ENCODE measurements at places on chromosomes 5 and 9.

- DNase-seq = peak; percentile 17
Observed at GRCh38 chr9:115593587-115594091, 475.7 kb upstream of the TNC start.

- DNase-seq = no peak
Observed at GRCh38 chr9:137465000-137465719, 6.0 kb upstream of the NSMF start.

GRCh38 chr9:81902626-81903025 lies 25.6 kb upstream of the SPATA31D4 start:
- DNase-seq = no peak

DNA sequence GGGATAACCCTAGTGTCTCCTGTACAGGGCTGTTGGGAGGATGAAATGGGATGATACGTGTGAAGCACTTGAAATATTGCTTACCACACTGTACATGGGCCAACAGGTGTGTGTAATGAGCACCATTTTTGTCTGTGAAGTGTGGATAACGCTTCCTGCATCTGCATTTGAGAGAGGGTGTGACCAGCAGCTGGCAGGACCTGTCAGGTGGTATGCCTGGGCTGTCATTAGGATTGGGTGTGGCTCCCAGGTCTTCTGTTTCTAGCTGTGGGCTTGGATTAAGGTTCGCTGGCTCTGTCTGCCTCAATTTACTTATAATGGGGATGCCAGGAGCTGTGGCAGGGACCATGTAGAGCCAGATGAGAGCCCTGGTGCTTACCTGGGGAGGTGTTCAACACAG lies 74.4 kb downstream of the PRRT1B start:
- no peak for DNase-seq

DNA sequence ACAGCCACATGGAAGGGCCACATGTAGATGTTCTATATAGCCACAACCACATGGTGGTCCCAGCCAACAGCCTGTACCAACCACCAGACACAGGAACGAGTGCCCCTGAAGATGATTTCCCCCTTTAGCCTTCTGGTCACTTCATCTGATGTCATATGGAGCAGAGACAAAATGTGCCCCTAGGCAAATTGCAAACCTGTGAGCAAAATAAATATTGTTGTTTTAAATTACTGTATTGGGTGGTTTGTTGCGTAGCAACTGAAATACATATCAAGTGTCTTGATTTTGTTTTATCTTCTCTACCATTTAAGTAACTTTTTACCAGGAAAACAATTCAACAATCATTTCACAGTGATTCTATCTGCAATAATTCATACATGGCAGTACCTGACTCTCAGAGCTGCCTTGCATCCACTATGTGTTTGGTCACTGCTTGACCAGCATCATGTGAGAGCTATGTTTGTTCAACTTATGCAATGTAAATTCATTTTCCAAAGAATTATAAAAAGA lies 142.5 kb upstream of the VLDLR start:
- DNase-seq = no peak

DNA sequence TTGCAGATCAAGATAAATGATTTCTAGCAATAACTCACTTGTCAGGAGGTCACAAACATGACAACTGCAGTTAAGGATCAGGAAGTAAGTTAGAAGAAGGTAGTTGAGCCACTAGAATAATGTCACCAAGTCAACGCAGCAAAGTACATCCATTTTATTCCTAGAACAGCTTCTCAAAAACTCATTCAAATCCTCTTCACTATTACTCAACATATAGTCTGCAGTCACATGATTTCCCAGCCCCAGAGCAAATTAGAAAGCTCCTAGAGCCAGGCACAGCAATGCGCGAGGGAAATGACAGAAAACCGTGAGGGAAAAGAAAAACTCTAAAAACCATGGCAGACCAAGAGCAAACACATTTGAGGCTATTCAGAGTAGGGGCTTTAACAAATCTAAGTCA lies 49.9 kb upstream of the ZNF622 start:
- DNase-seq = no peak

DNA sequence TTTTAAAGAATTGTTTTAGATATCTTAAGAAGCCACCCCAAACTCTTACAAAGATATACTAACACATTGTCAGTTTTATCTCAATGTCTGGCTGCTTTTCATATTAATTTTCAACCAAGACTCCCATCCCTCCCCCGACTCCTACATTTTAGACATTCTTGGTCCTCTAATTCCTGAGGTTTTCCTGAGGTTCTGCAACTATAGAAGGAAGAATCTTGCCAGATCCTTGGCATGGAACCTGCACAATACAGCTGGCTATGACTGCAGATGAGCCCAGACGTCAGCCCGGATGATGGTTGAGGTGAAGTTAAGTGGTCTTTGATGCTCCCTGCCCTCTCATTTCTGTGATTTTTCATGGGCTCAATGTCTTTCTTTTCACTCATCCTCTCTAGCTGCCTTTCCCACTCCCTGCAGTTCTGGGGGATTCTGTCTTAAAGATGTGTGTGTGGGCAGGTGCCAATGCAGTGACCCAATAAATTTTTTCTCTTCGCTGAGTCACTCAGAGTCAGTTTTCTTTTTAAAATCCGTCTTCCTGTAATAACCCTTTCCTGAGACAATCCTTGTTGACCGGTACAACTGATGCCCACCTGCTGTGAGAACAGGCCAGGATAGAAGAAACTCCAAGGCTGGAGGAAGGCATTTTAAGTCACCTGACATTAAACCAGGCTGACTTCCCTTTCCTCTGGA lies 237.8 kb upstream of the GAS1 start:
- no peak for DNase-seq

- DNase-seq = no peak
Observed at GRCh38 chr9:29475471-29475870, 1902.2 kb upstream of the C9orf72 start.

GRCh38 chr5:116068028-116068632 lies 16.7 kb upstream of the COMMD10 start:
- peak; percentile 6 for DNase-seq

DNA sequence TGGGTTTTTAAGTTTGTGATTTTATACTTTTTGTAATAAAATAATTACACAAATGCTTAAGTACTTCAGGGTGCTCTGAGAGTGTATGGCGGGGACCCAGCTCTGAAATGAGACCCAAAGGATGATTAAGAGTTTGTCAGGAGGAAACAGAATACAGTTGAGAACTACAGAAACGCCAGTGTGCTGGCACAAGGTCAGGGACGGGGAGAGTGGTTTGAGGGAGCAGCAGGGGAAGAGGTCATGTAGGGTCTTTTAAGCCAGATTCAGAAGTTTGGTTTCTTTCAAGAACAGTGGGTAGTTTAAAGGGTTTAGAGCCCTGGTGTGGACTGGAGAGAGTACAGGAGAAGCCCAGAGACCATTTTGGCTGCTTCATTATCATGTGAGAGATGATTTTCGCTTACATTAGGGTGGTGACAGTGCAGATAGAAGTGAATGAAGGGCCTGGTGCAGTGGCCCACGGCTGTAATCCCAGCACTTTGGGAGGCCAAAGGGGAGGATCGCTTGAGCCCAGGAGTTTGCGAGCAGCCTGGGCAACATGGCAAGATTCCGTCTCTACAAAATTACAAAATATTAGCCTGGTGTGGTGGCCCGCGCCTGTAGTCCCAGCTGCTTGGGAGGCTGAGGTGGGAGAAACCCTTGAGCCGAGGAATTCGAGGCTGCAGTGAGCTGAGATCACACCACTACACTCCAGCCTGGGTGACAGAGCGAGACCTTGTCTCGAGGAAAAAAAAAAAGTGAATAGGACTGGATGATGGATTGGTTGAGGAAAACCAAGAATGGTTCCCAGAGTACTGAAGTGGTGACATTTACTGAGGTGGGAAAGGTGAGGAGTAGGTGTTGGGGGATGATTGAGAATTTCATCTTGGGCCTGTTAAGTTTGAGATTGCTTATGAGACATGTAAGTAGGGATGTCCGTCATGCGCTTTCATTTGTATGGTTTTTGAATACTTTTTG lies 1.4 kb upstream of the ETF1 start:
- no peak for DNase-seq

GRCh38 chr5:175215906-175216305 lies 228.1 kb downstream of the DRD1 start:
- DNase-seq = no peak

- DNase-seq = no peak
Observed at GRCh38 chr5:137572042-137572695, 73.0 kb upstream of the SPOCK1 start.

GRCh38 chr5:94240596-94240992 lies 377.8 kb downstream of the KIAA0825 start:
- no peak for DNase-seq

DNA sequence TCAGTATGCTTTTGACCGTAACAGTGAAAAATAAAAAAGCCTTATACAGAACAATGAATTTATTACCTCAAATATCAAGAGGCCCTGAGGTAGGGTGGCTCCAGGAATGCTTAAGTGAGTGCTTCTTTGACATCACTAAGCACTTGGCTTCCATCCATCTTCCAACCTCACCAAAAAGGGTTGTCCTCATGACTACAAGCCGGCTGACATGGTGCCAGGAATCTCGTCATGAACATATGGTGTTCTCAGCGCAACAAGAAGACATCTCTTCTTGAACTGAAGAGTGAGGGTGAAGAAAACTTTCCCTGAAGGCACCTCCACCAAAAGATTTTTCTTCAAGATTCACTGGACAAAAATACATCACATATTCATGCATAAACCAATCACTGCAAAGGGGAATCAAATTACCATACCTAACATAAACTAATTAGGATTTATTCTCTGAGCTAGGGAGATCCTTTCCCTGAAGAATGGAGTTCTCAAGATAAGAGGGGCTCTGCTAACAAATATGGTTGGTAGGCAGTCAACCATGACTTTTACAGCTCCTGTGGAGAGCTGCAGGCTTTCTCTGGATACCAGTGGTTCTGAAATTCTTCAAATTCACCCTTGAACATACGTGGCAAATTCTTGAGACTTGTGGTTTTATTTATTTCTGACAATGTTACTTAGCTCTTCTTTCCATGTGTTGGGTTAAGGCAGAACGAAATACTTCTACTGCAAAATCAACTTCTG lies 49.5 kb downstream of the AGXT2 start:
- DNase-seq = no peak

DNA sequence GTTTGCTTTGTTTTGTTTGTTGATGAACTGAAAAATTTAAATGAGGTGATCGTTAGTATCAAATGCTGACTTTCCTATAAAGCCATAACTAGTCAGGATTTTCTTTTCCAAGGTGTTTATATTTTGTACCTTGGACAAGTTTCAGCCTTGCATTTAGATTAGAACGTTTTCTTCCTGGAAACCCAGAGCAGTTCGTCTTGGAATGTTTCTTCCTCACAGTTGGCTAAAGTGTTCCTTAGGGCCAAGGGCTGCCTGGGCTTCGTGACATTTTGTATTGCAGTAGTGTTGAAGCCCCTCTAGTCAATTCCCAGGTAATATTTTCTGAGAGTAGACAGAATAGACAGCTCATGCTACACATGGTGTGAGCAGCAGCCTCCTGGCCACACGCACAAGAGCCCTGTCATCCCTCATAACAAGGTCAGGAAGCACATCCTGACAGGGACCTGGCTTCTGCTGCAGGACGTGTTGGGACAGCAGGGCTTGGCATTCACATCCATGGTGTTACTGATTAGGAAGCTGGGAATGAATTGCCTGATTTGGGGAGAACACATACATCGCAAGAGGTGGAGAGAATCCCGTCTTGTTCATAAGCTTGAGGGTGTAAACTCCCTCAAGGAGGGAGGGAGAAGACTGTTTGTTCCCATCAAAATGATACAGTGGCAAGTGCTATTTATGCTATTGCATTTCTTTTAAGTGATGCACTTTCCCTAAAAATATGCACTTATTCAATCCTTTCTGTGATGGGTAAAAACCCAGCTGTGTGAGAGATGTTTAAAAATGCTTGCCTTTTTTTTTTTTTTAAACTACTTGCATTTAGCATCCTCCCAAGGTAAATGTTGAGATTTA lies 31.7 kb downstream of the FUBP3 start:
- no peak for DNase-seq

GRCh38 chr5:134450374-134450773 lies 38.7 kb upstream of the CDKN2AIPNL start:
- no peak for DNase-seq

DNA sequence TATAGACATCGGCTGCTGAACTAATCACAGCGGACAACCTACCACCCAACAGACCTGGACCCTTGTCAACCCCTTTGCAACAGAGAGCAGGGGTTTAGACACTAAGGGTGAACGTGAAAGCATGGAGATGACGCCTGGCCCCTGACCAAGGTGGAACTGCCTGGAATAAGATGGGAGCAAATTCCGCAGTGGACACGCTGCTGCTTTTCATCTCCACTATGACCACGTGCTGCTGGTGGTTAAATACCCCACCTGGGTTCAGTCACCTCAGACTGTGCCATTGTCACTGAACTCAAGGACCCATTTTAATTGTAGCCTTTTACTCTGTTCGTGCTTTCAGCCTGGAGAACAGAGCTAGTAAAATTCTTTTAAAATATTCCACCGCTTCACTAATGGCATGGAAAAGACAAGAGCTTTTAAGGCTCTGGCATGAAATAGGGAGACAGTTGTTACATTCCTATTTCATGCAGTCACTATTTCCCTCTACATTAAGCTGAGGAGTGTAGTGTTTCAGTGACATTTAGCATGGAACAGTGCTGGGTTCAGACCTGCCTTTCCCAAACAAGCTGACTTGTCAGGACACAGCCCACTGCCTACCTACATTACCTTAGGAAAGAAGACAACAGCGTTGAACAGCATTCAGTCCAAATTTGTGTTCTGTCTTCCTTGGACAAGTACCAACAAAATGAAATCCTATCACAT lies 96.8 kb downstream of the ANKRD18B start:
- DNase-seq = no peak

GRCh38 chr5:142808878-142809598 lies 38.9 kb downstream of the ARHGAP26 start:
- DNase-seq = no peak

DNA sequence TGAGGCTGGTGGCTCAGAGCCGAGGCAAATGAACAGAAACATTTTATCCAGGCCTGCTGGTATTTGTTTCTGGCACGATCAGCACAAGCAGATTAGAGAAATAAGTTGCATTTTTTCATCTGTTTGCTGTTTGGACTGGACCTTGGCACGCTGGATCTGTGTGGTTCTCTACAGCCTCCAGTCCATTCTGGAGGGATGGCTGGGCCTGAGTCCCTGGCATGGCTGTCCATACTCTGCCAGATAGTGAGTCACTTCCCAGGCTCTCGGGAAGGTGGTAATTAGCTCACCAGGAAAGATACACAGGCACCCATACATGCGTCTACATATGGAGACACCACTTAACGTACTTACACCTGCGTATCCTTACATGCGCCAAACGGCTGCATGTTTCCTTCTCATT lies 78.6 kb downstream of the SPRY4 start:
- no peak for DNase-seq

GRCh38 chr9:97300586-97300985 lies 6.9 kb upstream of the CCDC180 start:
- no peak for DNase-seq

- peak; percentile 98 for DNase-seq
Observed at GRCh38 chr5:32612134-32612888, 27.0 kb downstream of the SUB1 start.

DNA sequence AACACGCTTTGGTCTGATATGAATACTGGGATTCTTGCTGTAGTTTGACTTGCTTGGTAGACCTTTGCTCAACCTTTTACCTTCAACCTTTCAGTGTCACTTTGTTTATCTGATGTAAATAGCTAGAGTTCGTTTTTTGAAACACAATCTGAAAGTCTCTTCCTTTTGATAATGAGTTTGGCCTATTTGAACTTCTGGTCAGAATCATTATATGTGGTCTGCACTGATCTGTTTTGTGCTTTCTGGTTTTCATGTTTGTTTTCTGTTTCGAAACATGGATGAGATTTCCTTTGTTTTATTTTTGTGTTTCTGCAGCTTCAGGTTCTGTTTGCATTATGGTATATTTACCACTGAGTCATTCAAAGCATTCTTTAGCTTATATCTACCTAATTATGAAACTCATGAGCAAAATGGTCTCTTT lies 217.5 kb downstream of the GABBR2 start:
- no peak for DNase-seq
